ENCODE measurements at places on chromosomes 1 and 21. TPM values are rescaled to one million over a fixed set of nuclear protein-coding genes. Genes with fewer than 3 reads are reported as not detected.

GRCh38 chr1:43557744-43558245, 27.1 kb downstream of the PTPRF start:
- no peak for DNase-seq

DNA sequence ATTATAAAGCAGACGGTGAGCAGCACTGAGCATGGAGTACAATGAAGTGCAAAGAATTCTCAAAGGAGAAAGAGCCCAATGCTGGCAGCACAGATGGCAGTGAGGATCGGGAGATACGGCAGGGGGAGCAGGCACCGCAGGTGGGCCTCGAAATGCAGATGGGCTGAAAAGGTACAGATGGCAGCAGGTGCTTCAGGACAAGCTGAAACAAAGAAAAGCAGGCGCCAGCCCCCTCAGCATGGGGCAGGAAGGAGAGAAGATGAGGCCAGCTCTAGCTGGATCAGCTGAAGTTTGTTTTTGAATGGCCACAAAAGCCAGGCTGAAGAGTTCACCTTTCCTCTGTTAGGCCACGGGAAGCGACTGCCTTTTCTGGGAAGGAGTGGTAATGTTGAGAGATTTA, 7.7 kb downstream of the CFAP298 start:
- no peak for DNase-seq

DNA sequence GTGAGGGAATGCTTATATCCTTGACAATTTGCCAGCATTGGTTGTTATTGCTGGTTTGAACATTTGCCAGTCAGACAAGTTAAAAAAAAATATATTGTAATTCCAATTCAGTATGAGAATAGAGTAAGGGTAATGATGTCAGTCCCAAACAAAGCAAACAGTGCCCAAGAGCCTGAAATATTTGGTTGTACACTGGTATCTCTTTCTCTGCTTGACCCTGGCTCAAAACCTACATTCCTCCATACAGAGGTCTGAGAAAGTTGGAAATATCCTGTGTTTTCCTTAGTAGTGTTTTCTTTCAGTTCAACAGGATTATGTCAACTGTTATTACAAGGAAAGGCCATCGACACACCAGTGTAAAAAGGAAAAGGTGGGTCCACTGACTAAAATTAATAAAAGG, 145.6 kb downstream of the MRPL39 start:
- DNase-seq, result no peak

DNA sequence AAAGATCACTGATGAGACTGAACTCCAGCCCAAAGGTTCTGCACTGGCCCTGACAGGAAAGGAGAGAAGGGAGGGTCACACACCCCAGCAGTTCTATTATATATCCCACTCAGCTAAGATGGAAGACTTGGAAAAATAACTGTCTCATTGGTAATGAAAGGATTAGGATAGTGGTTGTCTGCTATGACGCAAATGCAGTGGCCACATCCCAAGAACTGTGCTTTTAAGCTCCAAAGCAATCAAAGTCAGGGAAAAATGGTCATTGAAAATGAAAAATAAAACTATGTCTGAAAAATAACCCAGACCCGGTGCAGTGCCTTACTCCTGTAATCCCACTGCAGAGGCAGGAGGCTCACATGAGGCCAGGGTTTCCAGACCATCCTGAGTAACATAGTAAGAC, 31.0 kb downstream of the PSMG1 start:
- no peak for DNase-seq

DNA sequence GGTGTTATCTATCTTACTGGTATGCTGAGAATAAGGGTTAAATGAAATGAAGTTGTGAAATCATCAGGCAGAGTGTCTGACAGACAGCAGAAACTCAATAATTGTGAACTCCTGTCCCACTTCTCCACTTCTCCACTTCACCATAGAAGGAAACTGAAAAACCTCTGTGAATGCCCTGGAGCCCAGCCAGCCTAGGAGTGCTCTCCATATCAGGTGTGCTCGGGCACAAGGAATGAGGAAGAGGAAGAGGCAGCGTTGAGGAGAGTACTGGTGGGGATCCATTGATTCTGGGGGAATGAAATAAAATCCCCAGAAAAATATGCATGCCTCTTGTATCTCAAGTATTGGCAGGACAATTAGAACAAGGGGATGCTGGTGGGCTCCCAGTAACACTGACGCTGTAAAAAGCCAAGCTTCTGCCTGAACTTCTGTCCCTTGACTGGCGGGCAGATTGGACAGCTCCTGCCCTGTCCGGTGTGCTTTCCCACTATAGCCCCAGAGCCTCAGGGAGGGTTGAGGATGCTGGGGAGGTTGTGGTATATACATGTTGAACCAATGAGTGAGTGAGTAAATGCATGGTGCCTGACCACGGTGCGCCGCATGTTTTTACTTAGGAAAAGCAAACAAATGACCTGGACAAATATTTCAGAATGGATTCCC, 47.7 kb downstream of the NMNAT2 start:
- DNase-seq, result no peak

DNA sequence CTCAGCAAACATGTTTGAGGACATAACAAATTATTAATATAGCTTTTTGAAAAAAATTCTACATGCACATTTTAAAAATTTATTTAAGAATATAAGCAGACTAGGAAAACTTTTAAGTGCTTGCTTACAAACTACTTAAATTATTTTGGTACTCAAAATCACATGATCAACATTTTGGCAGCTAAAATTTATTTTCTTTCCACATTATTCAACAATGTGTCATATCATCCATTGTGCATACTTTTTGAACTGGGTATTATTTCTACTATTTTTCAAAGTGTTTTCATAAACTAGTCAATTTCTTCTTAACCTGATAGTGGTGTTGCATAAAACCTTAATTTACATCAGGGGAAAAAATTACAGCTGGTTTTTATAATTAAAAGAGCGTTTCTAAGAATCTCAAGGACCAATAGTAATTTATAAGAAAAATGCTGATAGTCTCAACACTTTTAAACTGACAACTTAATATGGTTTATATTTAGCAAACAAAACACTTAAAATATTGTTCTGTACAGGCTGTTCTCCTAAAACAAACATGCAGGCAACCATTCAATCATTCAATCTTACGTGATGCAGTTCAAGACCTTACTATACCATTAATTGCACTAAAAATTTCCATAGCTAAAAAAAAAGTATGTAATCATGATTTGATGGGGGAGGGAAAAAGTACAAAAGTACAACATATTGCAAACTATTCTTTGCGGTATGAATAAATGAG, 105.0 kb downstream of the GPATCH2 start:
- DNase-seq, result no peak

DNA sequence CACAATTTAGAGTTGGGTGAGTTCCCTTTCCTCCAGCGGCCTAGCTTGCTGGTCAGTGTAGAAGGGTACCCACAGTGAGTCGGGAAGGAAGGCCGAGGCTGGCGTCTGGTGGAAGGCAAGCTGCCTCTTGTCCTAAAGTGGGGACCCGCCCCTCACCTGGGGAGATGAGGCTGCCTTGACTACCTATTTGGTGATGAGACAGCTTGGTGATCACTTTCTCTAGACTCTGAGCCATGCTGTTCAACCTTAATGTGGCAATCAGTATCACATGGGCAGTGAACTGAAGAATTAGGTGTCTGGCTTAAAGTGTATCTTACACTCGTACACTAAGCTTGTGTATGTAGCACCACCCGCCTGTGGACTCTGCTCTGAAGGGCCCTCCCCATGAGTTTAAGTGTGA, 100.7 kb downstream of the COLGALT2 start:
- DNase-seq, result no peak

DNA sequence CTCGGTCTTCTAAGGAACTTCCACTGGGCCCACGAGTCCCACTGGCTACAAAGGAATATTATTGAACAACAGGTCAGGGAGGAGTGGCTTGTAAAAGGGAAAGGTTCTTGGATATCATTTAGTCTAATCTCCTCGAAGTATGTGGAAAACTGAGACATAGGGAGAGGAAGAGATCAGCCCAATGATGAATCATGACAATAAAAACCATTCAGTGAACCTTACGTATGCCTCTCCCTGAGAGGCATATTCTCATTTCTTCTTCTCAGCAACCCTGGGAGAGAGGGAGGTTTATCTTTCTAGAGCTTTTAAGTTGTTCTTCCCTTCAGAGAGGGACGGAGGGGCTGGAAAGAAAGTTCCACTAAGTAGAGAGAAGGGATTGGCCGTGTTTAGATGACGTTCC, 5.3 kb upstream of the MOB3C start:
- DNase-seq, result no peak

Gene COL16A1
- total RNA-seq, result 389 TPM

Gene NHLH2
- total RNA-seq, result 1.9 TPM

DNA sequence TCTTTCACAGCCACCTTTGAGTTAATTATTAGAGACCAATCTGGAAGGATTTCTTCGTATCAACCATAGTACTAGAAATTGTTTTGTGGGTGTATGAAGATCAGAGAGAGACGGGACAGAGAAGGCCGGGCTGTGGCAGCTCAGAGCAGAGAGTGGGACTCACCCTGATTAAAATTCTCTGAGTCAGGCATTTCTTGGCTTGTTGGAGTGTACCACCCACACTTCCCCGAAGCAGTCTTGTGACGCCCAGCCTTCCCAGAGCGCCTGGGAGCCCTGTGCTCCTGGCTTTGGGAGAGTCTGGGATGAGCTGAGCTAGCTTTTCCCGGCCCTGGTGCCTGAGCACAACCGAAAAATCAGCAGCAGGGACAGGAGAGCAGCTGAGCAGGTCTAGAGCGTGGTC, 19.4 kb downstream of the PLEKHM2 start:
- no peak for DNase-seq

Gene PINK1
- 38.1 TPM for total RNA-seq

DNA sequence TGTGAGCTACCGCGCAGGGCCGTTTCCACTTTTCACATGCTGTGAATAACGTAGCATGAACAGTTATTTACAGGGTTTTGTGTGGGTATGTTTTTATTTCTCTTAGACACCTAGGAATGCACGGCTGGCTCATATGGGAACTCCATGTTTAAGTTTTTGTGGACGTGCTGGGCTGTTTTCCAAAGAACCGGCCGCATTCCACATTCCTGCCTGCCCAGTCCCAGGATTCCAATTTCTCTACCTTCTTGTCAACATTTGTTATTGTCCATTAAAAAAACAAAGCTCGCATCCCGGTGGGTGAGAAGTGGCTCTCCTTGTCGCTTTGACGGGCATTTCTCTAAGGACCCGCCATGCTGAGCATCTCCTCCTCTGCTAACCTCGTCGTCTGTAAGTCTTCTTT, 47.1 kb upstream of the LRRC3 start:
- DNase-seq, result no peak

Gene NPR1
- 5.9 TPM for total RNA-seq

- no peak for DNase-seq
Measured at GRCh38 chr1:34740161-34740868, 14.5 kb upstream of the GJB5 start.

GRCh38 chr1:2135441-2135841, 59.1 kb downstream of the FAAP20 start:
- DNase-seq, result peak; percentile 82

Gene CD48
- 0.57 TPM for total RNA-seq

GRCh38 chr21:38954588-38955004, 148.9 kb downstream of the ETS2 start:
- no peak for DNase-seq

DNA sequence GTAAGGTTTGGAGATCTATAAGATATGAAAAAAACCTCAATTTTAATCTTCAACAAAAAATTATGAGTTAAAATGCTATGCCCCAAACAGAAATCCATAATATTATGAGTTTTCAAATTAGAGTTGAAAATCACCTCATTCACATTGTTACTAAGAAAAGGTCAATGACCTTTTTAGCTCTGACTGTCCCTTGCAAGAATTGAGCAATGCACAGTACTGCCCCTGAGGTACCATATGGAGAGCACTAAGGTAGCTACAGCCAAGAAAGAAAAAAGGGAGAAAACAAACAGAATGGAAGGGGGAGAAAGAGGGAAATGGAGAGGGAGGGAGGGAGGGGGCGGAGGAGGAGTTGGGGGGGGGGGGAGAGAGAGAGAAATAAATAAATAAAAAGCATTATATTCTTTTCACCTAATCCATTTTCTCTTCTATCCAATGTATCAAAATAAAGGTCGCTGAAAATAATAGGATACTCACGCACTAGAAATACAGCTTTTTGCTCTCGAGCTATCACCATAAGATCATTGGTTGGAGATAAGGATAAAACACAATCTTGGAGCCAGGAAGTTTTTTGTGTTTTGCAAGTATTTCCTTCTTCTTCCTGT, 58.8 kb downstream of the RAB3GAP2 start:
- DNase-seq, result no peak

DNA sequence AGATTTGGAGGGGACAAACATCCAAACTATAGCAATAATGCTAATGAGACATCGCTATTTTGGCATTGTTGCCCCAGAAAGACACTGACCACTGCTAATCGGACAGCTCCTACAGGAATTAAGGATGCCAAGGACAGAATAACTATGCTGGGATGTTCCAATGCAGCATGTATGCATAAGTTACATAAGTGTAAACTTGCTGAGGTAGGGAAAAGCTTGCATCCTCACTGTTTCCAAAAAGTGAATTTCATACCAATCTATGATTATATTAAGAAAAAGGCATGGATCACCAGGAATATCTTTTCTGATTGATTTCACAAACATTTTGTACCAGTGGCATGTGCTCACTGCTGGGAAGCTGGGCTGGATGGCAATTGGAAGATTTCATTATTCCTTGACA, 45.8 kb upstream of the RALGPS2 start:
- no peak for DNase-seq

DNA sequence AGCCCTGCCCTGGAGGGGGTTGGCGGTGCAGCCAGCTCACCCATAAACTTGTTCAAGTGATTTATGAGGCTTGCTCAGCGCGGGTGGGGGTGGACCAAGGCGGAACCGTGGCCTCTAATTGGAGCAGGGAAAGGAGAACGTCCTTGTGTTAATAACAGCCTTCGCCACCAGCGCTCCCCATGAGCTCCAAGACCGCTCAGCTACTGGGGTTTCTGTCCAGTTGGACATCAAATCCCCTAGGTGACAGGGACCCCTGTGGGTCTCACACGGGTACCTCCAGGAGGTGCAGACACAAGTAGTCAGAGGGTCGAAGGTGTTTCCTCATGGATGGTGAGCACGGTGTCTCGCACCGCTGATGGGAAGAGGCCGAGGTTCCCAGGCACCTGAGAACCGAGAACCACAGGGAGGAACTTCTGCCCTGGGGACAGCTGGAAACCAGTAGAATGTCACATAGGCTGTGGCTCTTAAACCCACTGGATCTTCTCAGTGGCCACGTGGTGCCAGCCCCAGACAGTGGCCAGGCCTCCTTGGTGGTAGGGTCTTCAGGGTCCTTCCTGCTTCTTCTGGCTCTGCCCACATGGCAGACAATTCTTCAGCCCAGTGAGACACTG, 3.7 kb upstream of the ACTRT2 start:
- no peak for DNase-seq

DNA sequence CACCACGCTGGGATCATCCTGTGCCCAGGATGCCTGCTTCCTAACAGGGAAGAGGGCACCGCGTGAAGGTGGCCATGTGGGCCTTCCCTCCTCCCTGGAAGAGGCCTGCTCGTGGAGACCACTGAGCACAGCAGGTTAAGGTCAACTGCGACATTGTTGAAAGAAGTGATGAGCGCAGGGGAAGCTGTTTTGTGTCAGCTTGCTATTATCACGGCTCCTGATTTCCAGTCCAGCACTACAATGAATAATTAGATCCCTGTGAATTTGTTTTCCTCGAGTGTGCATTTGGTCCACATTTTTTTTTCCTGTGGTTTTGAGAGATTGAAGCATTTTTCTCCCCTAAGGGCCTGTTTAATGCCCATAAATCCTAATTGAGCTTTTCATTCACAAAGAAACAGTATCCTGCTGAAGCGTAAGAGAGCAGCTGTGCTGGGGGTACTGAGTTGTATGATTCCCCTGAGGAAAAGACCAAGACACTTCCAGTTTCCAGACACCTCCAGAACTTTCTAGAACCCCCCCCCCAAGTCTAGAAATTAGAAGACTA, 204.9 kb downstream of the KCNJ6 start:
- no peak for DNase-seq

Gene UBE2U
- not detected for total RNA-seq

All from mesothelial cell of epicardium (in vitro differentiated cells).